ENCODE measurements at places on chromosomes 2 and 18.
A peak's percentile ranks its signal among the peaks of the same experiment; 100 is the strongest.

DNA sequence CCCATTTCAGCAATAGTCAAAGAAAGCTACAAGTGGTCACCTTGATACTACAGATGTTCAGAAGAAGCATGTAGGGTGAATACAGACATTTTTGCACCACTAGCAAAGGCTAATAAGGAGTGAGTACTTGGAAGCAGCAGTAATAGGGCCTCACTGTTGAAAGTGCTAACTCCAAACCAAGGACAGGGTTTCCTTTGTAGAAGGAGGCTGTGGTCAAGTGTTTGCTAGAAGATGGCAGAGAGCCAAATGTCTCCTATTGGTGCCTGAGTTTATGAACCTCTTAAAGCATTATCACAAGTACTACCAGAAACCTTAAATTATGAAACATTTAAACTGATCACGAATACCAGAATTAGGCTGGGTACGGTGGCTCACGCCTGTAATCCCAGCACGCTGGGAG lies 308.1 kb downstream of the ZEB2 start:
- no peak for DNase-seq

DNA sequence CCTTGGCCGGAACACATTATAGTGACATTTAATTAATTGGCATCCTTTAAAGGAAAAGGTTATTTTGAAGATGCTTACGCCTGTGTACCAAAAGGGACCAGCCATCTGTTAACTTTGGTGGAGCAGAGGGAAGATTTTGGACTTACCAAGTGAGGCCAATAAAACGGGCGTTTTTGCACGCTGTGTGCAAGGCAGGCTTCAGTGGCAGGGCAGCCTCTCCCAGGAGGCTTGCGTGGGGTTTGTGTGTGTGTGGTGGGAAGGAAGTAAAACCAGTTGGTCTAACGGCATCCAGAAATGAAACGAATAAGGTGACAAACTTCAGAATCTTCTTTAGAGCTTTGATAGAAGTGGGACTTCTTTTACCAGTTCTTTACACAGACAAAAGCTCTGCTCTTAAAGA lies 191.7 kb downstream of the PRKCE start:
- DNase-seq, result no peak

GRCh38 chr2:44715671-44716081 lies 225.8 kb upstream of the SIX3 start:
- DNase-seq, result no peak

DNA sequence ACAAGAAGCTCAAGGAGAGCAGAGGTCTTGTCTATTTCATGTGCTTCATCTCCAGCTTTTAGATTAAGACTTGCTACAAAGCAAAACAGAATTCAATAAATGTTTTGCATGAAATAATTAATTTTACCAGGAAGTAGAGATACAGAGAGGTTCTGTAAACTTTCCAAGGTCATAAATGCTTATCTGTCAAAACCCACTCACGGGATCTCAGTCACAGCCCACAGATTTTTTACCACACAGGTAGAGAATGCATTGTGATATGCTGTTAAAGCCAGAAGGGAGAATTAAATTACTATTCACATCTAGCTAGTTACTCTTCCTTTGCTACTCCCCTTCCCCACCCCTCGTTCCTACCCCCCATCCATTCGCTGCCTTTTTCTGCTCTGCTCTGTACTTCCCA lies 205.5 kb downstream of the DNAH7 start:
- no peak for DNase-seq

GRCh38 chr2:194826241-194826640 lies 830.8 kb upstream of the SLC39A10 start:
- no peak for DNase-seq

GRCh38 chr2:85135660-85135914 lies 2.4 kb downstream of the TCF7L1 start:
- DNase-seq, result no peak

DNA sequence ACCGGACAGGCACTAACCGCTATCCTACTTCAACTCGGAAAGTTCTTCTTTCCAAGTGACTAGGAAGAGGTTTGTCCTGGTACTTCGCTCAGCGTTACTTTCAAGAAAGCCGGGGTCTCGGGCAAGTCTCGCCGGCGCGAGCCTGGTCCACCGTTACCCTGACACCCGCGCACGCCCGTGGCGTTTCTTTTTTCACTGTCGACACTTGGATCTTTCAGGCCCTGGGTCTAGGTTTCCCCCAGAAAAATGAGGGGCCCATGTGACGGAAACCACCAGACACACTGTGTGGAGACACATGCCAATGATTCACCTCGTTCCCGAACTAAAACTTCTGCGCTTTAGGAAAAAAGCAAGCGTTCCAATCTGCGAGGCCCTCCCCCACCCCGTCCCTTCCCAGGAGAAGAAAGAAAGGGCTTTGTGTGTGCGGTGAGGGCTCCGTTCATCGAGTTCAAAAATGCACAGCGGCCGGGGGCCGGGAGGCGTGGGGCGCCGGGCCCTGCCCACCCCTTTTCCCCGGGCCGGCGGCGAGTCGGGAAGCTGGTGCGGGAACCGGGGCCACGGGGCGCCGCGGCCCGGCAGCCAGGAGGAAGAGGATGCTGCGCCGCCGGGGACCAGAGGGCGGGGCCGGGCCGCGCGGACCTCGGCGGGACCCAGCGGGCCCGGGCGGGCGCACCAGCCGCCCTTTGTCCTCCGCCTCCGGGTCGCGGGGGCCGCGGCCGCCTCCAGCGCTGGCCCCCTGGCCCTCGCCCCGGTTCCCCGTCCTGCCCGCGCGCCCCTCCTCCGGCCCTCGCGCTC lies 2.6 kb downstream of the ZNF521 start:
- no peak for DNase-seq

GRCh38 chr18:28198620-28199019 lies 21.7 kb upstream of the CDH2 start:
- no peak for DNase-seq

- DNase-seq, result no peak
These were observed 122.3 kb upstream of the ITGA6 start for GRCh38 chr2:172305066-172305465.

DNA sequence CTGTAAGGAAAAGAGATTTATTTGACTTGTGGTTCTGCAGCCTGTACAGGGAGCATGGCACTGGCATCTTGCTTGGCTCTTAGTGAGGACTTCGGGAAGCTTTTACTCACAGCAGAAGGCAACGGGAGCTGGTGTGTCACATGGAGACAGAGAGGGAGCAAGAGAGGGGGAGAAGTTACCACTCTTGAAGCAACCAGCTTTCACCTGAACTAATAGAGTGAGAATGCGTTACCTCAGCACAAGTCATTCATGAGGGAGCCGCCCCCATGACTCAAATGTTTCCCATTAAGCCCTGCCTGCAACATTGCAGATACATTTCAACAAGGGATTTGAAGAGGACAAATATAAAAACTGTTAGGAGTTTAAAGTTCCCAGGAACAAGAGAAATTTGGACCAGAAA lies 190.0 kb downstream of the CYRIA start:
- no peak for DNase-seq

GRCh38 chr2:191901031-191901430 lies 54.1 kb upstream of the CAVIN2 start:
- no peak for DNase-seq

DNA sequence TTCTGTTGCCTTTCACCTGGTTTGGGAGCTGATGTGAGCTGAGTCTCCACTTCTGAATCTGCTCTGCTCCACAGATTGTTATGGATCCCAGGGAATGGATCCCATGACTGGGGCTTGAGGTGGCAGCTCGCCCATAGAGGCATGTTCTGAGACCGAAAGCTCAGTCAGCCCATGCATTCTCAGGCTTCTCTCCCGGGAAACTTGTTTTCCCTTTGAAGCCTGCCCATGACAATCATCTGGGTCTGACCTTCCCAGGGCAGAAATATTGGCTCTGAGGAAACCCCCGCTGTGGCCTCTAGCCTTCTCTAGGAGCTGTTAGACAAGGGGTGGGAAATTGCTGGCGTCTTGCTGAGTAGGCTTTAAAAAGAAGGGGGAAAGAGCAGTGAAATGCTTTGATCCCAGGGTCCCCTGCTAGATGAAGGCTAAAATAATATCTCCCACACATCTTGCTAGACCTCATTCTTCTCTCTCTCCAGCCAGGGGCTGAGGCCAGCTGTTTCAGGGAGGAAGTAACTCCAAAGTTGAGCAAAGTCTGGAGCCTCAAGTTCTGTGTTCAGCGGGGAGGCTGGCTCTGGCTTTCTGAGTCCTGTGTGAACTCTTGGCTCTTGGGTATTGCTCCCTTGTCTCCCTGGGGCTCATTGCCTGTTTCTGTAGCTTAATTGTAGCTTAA lies 2.0 kb downstream of the VAMP8 start:
- no peak for DNase-seq

GRCh38 chr18:12911025-12911928 lies 27.2 kb upstream of the PTPN2 start:
- peak; percentile 31 for DNase-seq

GRCh38 chr2:188291617-188292347 lies at the start of gene GULP1:
Gene GULP1, plus strand, starts transcription at chr2:188291874. Its CDS starts 185,829 bp downstream, at chr2:188477703.
- DNase-seq, result no peak

- DNase-seq, result peak; percentile 52
These were observed 16.0 kb downstream of the PDCD1 start for GRCh38 chr2:241842620-241843211.

- DNase-seq, result no peak
These were observed 56.5 kb upstream of the EDAR start for GRCh38 chr2:109045505-109045904.

DNA sequence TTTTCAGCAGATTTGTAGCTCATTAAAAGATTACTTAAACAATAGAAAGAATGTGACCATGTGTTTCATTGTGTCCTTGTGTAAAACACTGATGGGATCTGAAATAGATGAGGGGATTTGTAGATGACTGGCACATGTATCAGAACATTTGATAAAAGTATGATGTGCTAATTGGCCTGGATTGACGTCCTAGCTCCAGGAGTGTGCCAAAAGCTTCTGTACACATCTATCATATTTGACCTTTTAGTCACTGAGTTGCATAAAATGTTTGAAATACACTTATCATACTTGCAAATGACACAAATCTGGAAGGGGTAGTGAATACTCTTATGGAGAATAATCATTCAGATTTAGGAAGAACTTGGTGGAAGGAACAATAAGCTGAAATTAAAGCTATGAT lies 778.5 kb downstream of the ERBB4 start:
- no peak for DNase-seq

- DNase-seq, result no peak
These were observed 77.5 kb downstream of the NCK2 start for GRCh38 chr2:105822186-105822585.

DNA sequence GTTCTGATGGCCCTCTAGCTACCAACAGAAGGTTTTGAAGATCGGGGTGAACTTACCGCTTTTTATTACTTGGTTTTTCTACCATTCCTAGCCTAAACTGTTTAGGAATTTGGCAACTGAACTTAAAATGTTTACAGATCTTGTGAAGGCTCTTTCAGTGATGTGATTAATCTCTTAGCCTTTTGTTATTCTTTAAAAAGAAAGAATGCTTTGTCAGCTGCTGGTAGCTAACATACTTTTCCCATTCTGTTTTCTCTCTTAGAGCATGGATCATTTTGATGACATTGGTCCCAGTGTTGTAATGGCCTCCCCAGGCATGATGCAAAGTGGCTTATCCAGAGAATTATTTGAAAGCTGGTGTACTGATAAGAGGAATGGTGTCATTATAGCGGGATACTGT lies 18.1 kb downstream of the CPSF3 start:
- no peak for DNase-seq

DNA sequence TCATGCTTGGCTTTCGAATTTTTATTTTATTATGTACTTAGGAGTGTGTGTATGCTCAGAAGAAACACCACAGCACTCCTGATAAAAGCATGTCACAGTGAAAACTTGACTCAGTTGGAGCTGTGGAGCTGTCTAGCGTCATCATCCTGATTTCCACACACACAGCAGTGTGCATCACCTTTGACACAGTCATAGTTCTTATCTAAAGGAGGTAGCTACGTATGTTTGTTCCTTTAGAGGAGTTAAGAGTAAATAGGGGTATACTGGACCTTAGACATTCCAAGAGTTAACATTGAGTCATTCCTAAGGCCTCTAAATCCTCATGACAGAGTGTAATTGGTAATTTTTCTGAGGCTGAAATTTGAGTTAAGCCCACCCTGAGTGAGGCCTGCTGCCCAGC lies 96.9 kb downstream of the PHLPP1 start:
- no peak for DNase-seq

DNA sequence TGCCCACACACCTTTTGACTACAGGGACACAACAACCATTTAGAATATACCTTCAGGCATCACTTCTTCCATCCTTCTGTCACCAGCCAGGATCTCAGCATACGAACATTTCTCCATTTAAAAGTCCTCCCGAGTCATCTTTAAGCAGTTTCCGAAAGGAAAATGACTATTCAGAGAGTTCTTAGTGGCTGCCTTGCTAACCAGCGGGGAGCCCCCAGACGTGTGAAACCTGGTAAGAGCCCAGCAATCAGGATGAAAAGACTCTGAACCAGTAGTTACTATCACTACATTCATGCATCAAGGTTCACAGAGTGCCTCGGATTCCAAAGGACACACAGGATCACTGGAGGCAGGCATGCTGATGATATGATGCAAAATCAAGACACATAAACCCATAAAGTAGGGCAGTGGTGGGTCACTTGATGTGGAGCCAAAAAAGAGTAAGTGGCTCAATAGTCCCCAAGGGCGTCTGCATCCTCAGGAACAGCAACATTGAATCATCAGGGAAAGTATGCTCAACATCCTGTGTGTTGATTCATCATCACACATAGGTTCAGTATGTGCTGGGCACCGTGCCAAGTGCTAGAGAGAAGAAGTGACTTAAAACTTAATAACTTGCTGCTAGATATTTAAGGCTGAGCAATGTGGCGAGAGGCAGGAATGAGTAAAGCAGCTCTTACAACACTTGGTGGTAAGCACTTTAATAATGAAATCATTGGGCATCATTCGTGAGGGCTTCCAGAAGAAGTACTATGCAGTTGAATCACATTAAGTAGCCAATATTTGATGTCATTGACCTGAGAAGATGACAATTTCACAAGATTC lies 4.4 kb downstream of the CCL20 start:
- DNase-seq, result peak; percentile 87

DNA sequence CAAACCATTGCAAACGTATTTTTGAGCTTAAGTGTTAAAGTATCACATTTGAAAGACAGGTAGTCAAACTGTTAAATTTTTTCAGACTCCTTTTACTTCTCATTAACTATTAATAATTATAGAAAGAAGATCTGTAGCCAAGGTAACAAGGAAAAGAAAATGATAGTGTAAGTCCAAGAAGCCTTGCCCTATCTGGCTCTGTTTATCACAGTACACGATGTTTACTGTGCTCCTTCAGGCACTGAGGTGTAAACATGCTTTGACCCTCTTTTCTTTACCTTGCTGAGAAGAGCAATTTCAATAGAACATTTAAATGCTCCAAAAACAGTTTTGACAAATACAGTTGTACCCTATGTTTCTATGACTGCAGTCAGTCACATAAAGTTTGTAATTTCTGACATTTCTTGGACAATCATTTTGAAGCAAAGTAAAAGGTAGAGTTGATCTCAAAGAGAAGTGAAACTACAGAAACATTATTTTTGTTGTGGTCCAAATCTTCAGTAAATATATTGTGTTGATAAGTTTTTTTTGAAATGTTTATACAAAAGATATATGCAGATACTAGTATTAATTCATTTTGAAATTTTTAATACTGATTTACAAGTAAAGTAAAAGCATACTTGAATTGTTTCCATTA lies 152.6 kb upstream of the KYNU start:
- DNase-seq, result no peak

GRCh38 chr2:236855176-236855865 lies 230.4 kb upstream of the COPS8 start:
- DNase-seq, result no peak

GRCh38 chr2:105427485-105427884 lies 28.6 kb upstream of the FHL2 start:
- DNase-seq, result no peak

All from stimulated activated CD8-positive, alpha-beta memory T cell treated with anti-CD3 and anti-CD28 coated beads, Interleukin-7, amount 100 ng/mL, for 48 hours (primary cell).